Natural killer cell (primary cell): ENCODE measurements at places on chromosomes 4 and X. TPM values are rescaled to one million over a fixed set of nuclear protein-coding genes. Genes with fewer than 3 reads are reported as not detected.

The CNKSR2 gene
- 1.8 TPM for total RNA-seq

The COL25A1 gene
- not detected for total RNA-seq

The SSX2 gene
- not detected for total RNA-seq

The RASL11B gene
- total RNA-seq: not detected

The MAGEC3 gene
- not detected for total RNA-seq

The MANBA gene
- total RNA-seq: 38.1 TPM

The RRH gene
- total RNA-seq: 0.24 TPM

The PSAPL1 gene
- not detected for total RNA-seq

The EDNRA gene
- total RNA-seq: not detected

The GRIA2 gene
- total RNA-seq: not detected

The VEGFC gene
- not detected for total RNA-seq

The ADH4 gene
- total RNA-seq: not detected

The BEX4 gene
- total RNA-seq: 47.1 TPM

The MAPK10 gene
- total RNA-seq: not detected

The GAB1 gene
- 11.9 TPM for total RNA-seq

The IRS4 gene
- total RNA-seq: not detected

The BOD1L1 gene
- total RNA-seq: 67.7 TPM

The SRPK3 gene
- total RNA-seq: not detected

The WAS gene
- total RNA-seq: 136 TPM

The SMIM10 gene
- not detected for total RNA-seq

The RELL1 gene
- total RNA-seq: 15.2 TPM

The CABS1 gene
- total RNA-seq: not detected

The FAM47E gene
- 0.85 TPM for total RNA-seq

The MAOA gene
- total RNA-seq: not detected

The PCDH10 gene
- total RNA-seq: not detected

The HPSE gene
- 1.5 TPM for total RNA-seq

The ARSJ gene
- 1.5 TPM for total RNA-seq

The PDGFRA gene
- 0.05 TPM for total RNA-seq

The FAM184B gene
- total RNA-seq: not detected

The ESX1 gene
- total RNA-seq: not detected

The DRP2 gene
- not detected for total RNA-seq

The HTR2C gene
- not detected for total RNA-seq

The ELMOD2 gene
- 18.4 TPM for total RNA-seq

The SLC4A4 gene
- 17.9 TPM for total RNA-seq

The MTTP gene
- total RNA-seq: not detected

The FGFR3 gene
- not detected for total RNA-seq

The AFF2 gene
- 0.79 TPM for total RNA-seq

The CLCN4 gene
- total RNA-seq: 0.66 TPM

The CLDN22 gene
- not detected for total RNA-seq

The RTL3 gene
- total RNA-seq: not detected

The TXLNG gene
- total RNA-seq: 9.9 TPM
